NCI-H510A treated with DMSO at 0.1 percent for 48 hours (cell line): ENCODE measurements at places on chromosomes 7 and 10.

DNA sequence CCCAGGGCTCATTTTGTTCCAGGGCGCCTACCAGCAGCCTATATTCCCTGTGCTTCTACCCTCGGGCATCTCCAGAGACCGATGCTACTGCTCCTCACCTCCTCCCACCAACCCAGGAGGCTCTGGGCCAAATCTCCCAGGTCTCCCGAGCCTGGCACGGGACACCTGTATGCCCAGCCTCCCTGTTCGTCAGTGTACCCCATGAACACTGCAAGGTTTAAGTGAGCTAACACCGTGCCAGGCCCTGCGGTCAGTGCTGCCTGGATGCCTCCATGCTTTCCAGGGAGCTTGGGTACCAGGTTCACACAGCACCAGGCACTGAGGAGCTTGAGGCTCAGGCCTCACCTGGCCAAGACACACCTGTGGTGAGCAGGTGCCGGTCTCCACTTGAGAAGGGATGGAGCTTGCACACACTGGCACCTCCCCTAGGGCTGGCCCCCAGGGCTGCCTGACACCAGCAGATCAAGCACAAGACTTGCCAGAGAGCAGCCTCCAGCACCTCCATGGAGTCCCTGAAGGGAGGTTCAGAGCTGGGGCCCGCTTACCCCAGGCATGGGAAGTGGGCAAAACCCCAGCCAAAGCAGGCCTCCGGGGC is 80.3 kb downstream of the FAM53B start:
- DNase-seq, result peak; percentile 62

GRCh38 chr10:31581741-31582323 is 262.8 kb downstream of the ZEB1 start:
- no peak for DNase-seq

GRCh38 chr7:106515321-106515720 is 145.6 kb downstream of the CCDC71L start:
- no peak for DNase-seq

- no peak for DNase-seq
These were observed 26.9 kb downstream of the AHR start for GRCh38 chr7:17325364-17325763.

DNA sequence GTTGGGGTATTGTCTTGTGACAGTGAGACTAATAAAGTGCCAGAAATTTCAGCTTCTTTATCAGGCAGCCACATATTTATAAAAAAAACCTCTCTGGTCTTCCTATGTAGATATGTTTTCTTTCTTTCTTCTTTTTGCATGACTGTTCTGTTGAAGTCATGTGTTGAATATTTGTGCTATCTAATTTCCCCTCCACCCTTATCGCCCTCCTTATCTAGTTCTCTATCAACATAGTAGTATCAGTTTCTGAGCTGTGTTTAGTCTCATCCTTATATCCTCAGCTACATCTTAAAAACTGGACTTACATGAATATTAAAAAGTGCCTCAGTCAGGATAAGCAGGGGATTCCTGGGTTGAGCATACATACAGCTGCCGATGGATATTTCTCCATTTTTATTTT is 53.9 kb downstream of the SEMA3D start:
- DNase-seq, result no peak

DNA sequence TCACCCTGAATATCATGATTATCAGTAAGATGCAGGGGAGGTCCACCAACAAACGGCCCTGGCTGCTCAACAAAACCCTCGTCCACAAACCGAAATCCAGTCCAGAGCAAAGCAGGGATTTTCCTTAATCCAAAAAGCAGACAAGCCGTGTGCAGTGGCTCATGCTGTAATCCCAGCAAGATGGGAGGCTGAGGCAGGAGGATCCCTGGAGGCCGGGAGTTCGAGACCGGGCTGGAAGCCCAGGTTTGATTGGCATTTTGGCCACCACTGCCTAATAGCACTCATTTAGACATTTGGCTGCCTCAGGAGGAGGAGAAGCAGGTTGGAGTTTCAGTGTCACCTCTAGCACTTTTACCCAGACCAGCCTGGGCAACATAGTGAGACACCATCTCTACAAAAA is 562.0 kb upstream of the AUTS2 start:
- DNase-seq, result no peak

DNA sequence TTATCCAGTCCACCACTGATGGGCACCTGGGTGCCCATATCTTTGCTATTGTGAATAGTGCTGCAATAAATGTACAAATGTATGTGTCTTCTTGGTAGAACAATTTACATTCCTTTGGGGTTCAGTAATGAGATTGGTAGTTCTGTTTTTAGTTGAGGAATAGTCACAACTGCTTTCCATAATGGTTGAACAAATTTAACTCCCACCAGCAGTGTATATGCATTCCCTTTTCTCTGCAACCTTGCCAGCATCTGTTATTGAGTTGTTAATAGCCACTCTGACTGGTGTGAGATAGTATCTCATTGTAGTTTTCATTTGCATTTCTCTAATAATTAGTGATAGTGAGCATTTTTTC is 27.8 kb downstream of the COA1 start:
- no peak for DNase-seq

DNA sequence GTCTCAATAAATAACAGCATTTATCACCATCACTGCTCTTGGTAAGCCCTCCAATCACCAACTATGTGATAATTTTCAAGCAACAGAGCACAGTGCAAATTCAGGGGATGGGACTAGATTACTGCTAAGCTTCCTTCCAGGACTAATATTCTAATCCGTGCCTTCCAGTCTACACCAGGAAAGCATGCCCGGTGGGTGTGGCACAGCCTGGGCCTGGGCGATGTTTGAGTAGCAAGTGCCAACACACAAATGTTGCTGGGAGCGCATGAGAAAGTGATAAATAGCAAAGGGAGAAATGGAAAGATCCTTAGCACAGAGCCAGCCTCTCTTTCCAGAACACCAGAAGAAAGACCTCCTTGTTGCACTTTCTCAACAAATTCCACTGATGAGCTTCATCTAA is 13.5 kb upstream of the TM9SF3 start:
- DNase-seq, result no peak

GRCh38 chr7:698515-699475 is 27.7 kb upstream of the DNAAF5 start:
- no peak for DNase-seq

- DNase-seq, result no peak
These were observed 30.3 kb downstream of the C7orf33 start for GRCh38 chr7:148620749-148621359.

DNA sequence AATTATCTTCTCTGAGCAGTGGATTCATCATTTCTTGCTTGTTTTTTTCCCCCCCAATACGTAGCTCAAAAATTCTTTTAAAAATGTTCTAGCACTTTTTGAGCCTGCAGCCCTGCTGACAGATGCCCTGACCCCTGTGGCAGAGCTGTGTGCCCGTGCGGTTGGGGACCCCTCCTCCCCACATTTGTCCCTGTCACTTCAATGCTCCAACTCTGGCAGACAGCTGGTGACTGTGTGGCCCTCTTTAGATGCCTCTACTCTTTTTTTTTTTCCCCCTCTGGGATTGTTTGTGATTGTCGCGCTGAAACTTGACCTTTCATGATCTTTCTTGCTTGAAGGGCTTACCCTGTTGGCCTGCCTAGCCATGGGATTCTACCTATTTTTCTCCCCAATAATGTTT is 214.1 kb downstream of the TMEM178B start:
- no peak for DNase-seq

GRCh38 chr10:23198610-23198939 is 6.5 kb downstream of the PTF1A start:
- no peak for DNase-seq

DNA sequence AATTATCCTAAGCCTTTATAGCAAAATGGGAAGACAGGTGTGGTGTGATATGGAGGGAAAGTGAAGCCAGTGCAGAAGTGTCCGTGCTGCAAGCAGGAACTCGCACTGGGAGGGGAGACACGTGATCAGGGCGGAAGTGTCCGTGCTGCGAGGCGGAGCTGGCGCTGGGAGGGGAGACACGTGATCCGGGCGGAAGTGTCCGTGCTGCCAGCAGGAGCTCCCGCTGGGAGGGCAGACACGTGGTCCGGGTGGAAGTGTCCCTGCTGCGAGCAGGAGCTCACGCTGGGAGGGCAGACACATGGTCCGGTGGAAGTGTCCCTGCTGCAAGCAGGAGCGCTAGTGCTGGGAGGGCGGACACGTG is 40.5 kb upstream of the PRKAR1B start:
- no peak for DNase-seq

DNA sequence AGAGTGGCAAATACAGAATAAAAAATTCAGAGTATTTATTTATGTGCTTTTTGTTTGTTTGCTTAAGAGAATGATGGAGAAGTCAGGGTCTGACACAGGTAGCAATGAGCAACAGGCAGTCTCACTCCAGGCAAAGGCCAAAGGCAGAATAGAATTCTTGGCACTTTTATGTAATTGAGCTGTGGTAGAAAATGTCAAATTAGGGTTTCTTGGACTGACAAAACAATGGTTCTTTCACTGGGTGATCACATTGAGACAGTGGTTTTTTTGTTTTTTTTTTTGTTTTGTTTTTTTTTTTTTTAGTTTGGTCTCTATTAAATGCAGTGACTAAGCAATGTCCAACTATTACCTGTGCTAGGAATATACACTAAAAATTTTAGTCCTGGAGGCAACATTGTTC is 27.4 kb downstream of the POM121L12 start:
- no peak for DNase-seq

GRCh38 chr7:70312336-70312735 is 714.1 kb downstream of the AUTS2 start:
- no peak for DNase-seq

- DNase-seq, result peak; percentile 93
These were observed 42.2 kb downstream of the MAD1L1 start for GRCh38 chr7:2190531-2190930.

DNA sequence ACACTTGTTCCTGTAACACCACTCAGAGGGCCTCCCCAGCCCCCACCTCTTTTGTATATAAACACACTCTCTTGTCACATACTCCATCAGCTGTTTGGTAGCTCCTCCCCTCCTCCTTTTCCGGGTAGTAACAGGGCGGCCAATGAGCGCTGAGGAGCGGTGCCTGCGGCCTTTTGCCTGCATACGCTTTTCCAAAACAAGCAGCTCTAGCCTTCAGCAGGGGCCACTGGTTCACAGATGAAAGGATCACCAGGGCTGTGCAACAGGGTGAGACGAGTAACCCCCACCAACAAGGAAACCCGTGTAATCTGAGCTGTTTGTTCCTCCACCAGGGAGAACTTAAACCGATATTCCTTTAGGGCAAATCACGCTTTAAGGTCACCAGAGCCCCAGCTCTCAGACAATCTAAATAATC is 3.9 kb downstream of the UBE2H start:
- peak; percentile 71 for DNase-seq

- no peak for DNase-seq
These were observed 150.0 kb downstream of the CHRM2 start for GRCh38 chr7:137018468-137018867.

- no peak for DNase-seq
These were observed 149.5 kb upstream of the SVIL start for GRCh38 chr10:29784175-29784773.

- no peak for DNase-seq
These were observed 29.4 kb upstream of the SLF2 start for GRCh38 chr10:100883312-100883821.

DNA sequence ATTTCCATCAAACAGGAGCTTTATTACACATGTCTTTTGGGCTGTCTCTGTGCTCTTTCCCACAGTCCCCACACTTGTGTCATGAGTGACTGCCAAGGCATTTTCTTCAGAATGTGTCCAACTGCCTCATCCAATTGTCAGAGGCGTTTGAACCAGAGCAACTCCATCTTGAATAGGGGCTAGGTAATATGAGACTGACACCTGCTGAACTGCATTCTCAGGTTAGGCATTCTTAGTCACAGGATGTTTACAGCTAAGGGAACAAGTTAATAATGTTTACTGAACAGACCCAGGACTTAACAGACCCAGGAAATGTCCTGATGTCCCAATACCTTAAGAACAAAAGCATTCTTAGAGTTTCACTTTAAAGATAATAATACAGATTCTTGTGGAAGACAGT is 595.5 kb downstream of the REEP3 start:
- DNase-seq, result peak; percentile 3

- no peak for DNase-seq
These were observed 48.3 kb upstream of the TMEM236 start for GRCh38 chr10:17703706-17704105.

DNA sequence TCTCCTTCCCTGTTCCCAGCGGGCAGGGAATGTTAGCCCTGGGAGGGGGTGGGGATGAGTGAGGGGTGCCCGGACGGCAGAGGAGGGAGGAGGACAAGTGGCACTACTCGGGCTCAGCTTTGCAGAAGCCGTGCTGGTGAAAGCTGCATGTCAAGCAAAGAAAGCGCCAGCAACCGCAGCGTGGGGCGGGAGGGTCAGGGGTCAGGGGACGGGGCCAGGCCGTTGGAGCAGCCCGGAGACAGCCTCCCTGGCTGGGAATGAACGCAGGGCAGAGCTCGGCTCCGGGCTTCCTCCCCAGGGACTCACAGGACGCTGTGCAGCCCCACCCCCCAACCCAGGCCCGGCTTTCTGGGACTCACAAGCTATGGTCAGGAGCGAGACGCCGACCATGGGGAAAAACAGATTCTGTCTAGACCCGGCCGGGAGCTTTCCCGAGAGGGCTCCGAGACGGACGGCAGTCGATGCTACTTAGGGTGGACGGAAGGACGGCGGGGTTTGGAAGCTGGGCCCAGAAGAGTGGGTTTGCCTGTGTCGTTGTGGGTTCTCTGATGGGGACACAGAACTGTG is 113.4 kb downstream of the VIPR2 start:
- no peak for DNase-seq

DNA sequence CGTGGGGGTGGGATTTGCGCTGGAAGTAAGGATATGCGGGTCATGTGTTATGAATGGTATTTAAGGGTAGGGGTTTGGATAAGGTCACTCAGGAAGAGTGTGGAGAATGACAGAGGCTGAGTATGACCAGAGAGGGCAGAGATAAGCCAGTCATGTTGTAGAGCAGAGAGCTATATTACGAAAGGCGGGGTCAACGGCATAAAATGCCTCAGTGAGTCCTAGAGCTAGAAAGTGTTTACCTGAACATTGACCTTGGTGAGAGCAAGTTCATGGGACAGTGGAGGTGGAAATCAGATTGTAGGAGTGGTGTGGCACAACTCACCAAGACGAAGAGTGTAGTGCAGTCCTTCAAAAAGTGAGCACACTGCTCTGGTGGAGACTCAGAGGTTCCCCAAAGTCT is 13.8 kb downstream of the LMOD2 start:
- DNase-seq, result no peak

DNA sequence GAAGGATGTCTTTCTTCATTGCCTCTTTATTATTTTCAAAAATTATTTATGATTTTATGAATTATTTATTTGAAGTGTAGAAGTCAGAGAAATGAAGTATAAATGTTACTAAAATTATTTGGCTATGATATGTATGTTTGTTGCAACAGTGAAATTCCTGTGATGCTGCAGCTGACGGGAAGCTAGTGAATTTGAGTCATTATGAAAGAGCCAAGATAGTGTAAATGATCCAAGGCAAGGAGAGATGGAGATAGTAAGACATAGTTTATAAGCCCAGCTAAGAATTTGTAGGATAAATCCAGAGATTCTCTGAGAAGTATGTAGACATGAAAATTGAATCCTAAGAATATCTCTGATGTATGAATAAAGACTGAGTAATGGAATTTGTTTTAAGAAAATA is 30.8 kb downstream of the CASD1 start:
- no peak for DNase-seq
